ENCODE measurements at places on chromosomes 5 and 9. TPM values are rescaled to one million over a fixed set of nuclear protein-coding genes. Genes with fewer than 3 reads are reported as not detected.

The RNF180 gene
- total RNA-seq, result not detected

The HRCT1 gene
- total RNA-seq, result 1.2 TPM

The CD180 gene
- total RNA-seq, result not detected

The SPEF2 gene
- 5.3 TPM for total RNA-seq

The RNF208 gene
- total RNA-seq, result not detected

GRCh38 chr9:118423721-118424120 is 719.5 kb downstream of the TLR4 start:
- no peak for DNase-seq

DNA sequence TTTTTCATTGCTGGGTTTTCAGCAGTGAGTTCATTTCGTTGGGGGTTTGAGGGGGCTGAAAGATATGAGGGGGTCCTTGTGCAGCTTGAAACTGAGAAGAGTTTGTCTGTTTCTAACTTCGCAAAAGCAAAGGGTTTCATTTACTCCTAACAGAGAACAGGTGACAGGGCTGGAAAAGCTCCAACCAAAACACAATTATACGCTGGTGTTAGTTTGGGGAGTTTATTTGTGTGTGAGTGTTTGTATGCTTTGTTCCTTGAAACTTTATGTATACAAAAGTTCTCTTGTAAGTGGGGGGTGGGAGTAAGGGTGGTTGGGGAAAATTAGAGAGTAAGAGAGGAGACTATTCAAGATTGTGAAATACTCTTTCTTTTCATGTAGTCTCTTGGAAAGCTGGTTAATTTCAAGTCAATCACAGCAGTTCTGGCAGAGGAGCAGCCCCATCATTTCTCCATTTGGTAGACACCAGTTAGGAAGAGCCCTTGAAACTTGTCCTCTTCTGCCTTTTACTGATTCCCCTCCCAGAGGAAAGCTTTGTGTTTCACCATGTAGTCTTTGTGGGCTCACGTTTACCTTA is 881 bp downstream of the TNFAIP8 start:
- DNase-seq, result peak; percentile 58
